T-cell (primary cell): ENCODE measurements at places on chromosomes 5 and 9. TPM values are rescaled to one million over a fixed set of nuclear protein-coding genes. Genes with fewer than 3 reads are reported as not detected.

DNA sequence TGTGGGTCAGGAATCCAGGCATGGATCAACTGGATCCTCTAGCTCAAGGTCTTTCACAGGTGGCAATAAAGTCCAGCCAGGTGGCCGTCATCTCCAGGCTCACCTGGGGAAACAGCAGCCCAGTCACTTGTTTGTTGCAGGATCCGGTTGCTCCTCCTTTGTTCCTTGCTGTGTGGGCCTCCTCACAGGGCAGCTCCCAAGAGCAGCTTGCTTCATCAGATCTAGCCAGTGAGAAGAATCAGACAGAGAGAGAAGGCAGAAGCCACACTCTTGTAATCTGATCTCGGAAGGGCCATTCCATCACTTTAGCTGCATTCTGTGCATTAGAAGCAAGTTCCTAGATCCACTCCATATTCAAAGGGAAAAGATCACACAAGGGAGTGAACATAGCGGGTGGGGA lies 3.2 kb upstream of the HSD17B3 start:
- no peak overlapping the region for H3K27ac ChIP-seq
- no peaks in the 10 kb centered on the region for H3K36me3 ChIP-seq
- H3K4me3 ChIP-seq = no peak overlapping the region
- H3K27me3 ChIP-seq = peaks cover 3% of the 10 kb centered on the region
- H3K4me1 ChIP-seq = no peaks in the 10 kb centered on the region
- DNase-seq = no peak

The LCN9 gene
- total RNA-seq = not detected

DNA sequence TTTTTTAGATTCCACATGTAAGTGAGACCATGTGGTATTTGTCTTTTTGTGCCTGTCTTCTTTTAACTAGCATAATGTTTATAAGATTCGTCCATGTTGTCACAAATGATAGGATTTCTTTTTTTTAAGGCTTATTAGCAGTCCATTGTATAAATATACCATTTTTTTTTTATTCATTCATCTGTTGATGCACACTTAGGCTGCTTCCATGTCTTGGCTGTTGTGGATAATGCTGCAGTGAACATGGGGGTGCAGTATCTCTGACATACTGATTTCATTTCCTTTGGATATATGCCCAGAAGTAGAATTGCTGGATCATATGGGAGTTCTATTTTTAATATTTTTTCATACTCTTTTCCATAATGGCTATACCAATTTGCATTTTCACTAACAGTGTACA lies 48.7 kb downstream of the KIAA1958 start:
- no peaks in the 10 kb centered on the region for H3K4me1 ChIP-seq
- no peaks in the 10 kb centered on the region for H3K27me3 ChIP-seq
- DNase-seq = no peak
- no peak overlapping the region for H3K27ac ChIP-seq
- no peak overlapping the region for H3K4me3 ChIP-seq

- H3K27ac ChIP-seq = no peak overlapping the region
- DNase-seq = no peak
- no peaks in the 10 kb centered on the region for H3K27me3 ChIP-seq
- H3K4me3 ChIP-seq = no peak overlapping the region
- H3K36me3 ChIP-seq = no peaks in the 10 kb centered on the region
These were observed 311.3 kb upstream of the TRPC7 start for GRCh38 chr5:136676685-136677084.

- DNase-seq = no peak
- no peak overlapping the region for H3K4me3 ChIP-seq
- H3K4me1 ChIP-seq = no peaks in the 10 kb centered on the region
- no peaks in the 10 kb centered on the region for H3K36me3 ChIP-seq
- H3K27me3 ChIP-seq = no peaks in the 10 kb centered on the region
- H3K27ac ChIP-seq = no peak overlapping the region
These were observed 818.2 kb downstream of the TLR4 start for GRCh38 chr9:118522093-118523028.

GRCh38 chr9:77773381-77773780 lies 125.3 kb upstream of the GNA14 start:
- no peaks in the 10 kb centered on the region for H3K27me3 ChIP-seq
- no peak overlapping the region for H3K27ac ChIP-seq
- no peaks in the 10 kb centered on the region for H3K36me3 ChIP-seq
- no peak for DNase-seq
- H3K4me1 ChIP-seq = no peaks in the 10 kb centered on the region
- no peak overlapping the region for H3K4me3 ChIP-seq

The PCA3 gene
- total RNA-seq = not detected

GRCh38 chr5:59020611-59021285 lies 437.9 kb downstream of the RAB3C start:
- no peaks in the 10 kb centered on the region for H3K27me3 ChIP-seq
- DNase-seq = no peak
- H3K36me3 ChIP-seq = peaks cover 2% of the 10 kb centered on the region
- no peak overlapping the region for H3K27ac ChIP-seq

- peak overlapping the region; percentile 100 for H3K4me3 ChIP-seq
- peaks cover 28% of the 10 kb centered on the region for H3K4me1 ChIP-seq
These were observed 1.0 kb downstream of the CSNK1A1 start for GRCh38 chr5:149550268-149550583.

DNA sequence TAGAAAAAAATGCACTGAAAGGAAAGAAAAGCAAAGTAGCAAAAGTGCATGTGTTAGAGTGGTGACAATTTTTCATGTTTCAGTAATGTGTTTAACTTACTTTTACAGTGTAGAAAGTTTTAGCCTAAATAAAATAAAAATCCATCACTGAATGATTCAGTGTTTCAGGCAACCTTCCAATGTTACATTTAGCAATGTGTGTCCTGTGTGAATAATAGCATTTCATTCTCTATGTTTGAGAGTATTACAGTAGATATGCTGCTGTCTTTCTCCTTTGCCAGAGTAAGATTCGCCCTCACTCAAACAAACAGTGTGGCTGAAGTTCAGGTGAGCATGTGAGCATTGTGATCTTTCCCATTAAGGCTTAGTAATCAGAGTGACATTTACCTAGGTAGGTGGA lies 171.1 kb downstream of the TARS1 start:
- no peak for DNase-seq
- H3K27me3 ChIP-seq = no peaks in the 10 kb centered on the region
- H3K36me3 ChIP-seq = no peaks in the 10 kb centered on the region
- H3K4me3 ChIP-seq = no peak overlapping the region
- no peak overlapping the region for H3K27ac ChIP-seq

The SPINK13 gene
- not detected for total RNA-seq

GRCh38 chr9:129490583-129491486 lies 130.1 kb downstream of the C9orf50 start:
- H3K36me3 ChIP-seq = no peaks in the 10 kb centered on the region
- H3K27me3 ChIP-seq = peaks cover 3% of the 10 kb centered on the region
- no peak overlapping the region for H3K4me3 ChIP-seq
- H3K4me1 ChIP-seq = peaks cover 64% of the 10 kb centered on the region
- H3K27ac ChIP-seq = peak overlapping the region; percentile 93
- no peak for DNase-seq

The NTMT1 gene
- 45.0 TPM for total RNA-seq

The PDGFRB gene
- 1.6 TPM for total RNA-seq

GRCh38 chr9:83584995-83585394 lies 37.9 kb upstream of the IDNK start:
- no peaks in the 10 kb centered on the region for H3K27me3 ChIP-seq
- DNase-seq = no peak
- no peaks in the 10 kb centered on the region for H3K36me3 ChIP-seq

GRCh38 chr5:39555788-39556187 lies 131.0 kb upstream of the DAB2 start:
- H3K4me3 ChIP-seq = no peak overlapping the region
- H3K27me3 ChIP-seq = peaks cover 3% of the 10 kb centered on the region
- no peaks in the 10 kb centered on the region for H3K4me1 ChIP-seq
- DNase-seq = no peak
- H3K27ac ChIP-seq = no peak overlapping the region
- no peaks in the 10 kb centered on the region for H3K36me3 ChIP-seq

- H3K27me3 ChIP-seq = no peaks in the 10 kb centered on the region
- H3K27ac ChIP-seq = no peak overlapping the region
- peaks cover 9% of the 10 kb centered on the region for H3K36me3 ChIP-seq
- H3K4me3 ChIP-seq = no peak overlapping the region
- DNase-seq = no peak
These were observed 44.3 kb downstream of the BICD2 start for GRCh38 chr9:92720209-92720765.

DNA sequence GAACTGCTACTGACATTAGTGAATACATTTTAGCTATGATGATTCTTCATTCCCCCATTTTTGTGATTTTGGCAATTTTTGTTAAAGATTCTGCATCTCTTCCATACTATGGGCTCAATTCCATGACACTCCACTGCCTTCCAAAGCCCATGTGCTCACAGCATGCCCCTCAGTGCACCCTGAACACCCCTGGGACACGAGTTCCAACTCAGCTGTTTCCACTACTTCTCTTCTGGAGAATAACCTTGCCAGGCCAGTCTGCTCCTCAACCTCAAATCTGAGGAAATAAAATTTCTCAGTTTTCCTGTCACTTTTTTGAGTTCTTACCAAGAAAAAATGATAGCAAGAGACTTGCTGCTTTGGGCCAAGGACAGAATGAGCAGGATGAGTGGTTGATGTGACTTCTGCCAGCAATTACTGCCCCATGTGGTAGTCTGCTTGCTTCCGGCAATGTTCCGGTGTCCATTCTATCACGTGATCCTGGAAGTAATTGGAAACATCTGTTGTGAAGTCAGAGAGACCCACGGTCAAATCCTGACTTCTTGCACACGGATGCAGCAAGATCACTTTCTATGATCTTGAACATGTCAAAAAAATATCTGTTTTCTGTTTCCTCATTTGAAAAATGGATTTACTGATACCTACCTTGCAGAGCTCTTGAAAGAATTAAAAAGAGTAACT lies 58.3 kb downstream of the EGFLAM start:
- no peak for DNase-seq
- H3K27me3 ChIP-seq = no peaks in the 10 kb centered on the region
- H3K27ac ChIP-seq = no peak overlapping the region
- no peaks in the 10 kb centered on the region for H3K36me3 ChIP-seq
- no peak overlapping the region for H3K4me3 ChIP-seq

- H3K27ac ChIP-seq = no peak overlapping the region
- H3K4me3 ChIP-seq = no peak overlapping the region
- DNase-seq = no peak
- no peaks in the 10 kb centered on the region for H3K27me3 ChIP-seq
These were observed 1774.7 kb upstream of the ACO1 start for GRCh38 chr9:30609713-30610112.

DNA sequence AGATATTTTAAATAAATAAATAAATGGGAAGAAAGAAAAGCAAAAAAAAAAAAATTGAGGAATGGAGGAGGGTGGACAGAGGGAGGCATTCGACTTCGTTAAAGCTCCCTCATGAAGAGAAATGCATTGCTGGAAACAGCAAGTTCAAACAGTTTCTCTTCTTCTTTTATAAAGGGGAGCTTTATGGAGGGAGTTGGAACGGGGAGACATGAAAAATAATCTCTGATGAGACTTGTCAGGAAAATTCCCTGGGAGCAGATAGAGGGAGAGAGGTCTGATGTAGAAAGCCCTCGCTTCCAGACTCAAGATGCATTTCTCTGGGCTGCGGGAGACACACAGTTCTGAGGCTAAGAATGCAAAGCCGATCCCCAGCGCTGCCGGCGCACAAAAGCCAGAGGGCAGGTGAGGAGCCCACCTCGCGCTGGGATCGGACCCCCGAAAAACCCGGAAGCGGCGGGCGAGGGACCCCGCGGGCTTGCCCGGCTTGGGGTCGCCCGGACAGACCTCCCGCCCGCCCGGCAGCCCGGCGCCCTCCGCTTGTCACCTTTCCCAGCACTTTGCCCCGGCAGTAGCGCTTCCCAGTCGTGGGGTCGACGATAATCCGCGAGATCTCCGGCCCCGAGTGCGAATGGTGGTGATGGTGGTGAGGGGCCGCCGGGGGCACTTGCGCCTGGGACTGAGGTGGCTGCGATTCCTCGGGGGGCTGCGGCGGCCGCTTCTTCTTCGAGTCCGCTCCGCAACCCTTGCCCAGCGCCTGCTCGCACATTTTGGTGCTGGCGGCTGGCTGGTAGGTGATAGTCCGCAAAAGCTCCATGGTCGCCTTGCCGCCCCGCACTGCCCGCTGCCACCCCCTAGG lies 512 bp downstream of the PLK2 start:
- peak overlapping the region; percentile 74 for H3K4me3 ChIP-seq
- peaks cover 23% of the 10 kb centered on the region for H3K4me1 ChIP-seq
- peak overlapping the region; percentile 77 for H3K27ac ChIP-seq
- peak; percentile 3 for DNase-seq

DNA sequence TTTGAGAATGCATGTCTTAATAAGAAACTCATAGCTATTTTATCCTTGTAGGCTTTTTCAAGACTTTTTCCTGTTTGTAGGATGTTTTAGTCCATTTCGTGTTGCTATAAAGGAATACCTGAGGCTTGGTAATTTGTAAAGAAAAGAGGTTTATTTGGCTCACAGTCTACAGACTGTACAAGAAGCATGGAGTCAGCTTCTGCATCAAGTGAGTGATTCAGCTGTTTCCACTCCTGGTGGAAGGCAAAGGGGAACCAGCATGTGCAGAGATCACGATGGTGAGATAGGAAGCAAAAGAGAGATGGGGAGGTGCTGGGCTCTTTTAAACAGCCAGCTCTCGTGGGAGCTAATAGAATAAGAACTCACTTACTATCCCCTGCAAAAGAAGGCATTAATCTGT lies 177.3 kb downstream of the ALDH1A1 start:
- no peak overlapping the region for H3K27ac ChIP-seq
- H3K36me3 ChIP-seq = no peaks in the 10 kb centered on the region
- no peak for DNase-seq
- no peaks in the 10 kb centered on the region for H3K4me1 ChIP-seq
- no peak overlapping the region for H3K4me3 ChIP-seq

DNA sequence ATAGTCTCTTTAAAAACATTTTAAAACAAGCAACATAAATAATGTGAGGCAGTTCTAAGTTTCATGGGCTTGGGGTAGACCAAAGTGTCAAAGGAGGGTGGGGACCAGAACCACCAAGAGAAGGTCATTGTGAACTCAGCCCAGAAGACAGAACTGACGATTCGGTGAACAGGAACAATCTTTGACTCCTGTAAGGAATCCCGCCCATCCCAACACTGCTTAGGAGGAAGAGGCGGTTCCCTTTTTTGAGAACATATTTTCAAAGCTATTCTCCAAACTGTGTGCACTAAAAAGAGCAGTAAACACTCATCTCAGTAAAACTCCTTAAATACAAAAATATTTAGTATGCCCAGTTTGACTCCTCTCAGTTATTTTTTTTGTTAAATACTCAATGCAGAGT lies 176.5 kb upstream of the TLE4 start:
- H3K27ac ChIP-seq = no peak overlapping the region
- DNase-seq = no peak
- H3K36me3 ChIP-seq = no peaks in the 10 kb centered on the region
- no peak overlapping the region for H3K4me3 ChIP-seq
- no peaks in the 10 kb centered on the region for H3K27me3 ChIP-seq

The OCLN gene
- total RNA-seq = 1.1 TPM

GRCh38 chr9:37798677-37799076 lies 1.9 kb upstream of the DCAF10 start:
- DNase-seq = no peak
- H3K4me1 ChIP-seq = peaks cover 23% of the 10 kb centered on the region
- H3K27me3 ChIP-seq = no peaks in the 10 kb centered on the region
- no peak overlapping the region for H3K4me3 ChIP-seq
- H3K27ac ChIP-seq = no peak overlapping the region

The CCDC180 gene
- total RNA-seq = 9.6 TPM
